SJSA1 (cell line): ENCODE measurements at places on chromosomes 4 and X.

DNA sequence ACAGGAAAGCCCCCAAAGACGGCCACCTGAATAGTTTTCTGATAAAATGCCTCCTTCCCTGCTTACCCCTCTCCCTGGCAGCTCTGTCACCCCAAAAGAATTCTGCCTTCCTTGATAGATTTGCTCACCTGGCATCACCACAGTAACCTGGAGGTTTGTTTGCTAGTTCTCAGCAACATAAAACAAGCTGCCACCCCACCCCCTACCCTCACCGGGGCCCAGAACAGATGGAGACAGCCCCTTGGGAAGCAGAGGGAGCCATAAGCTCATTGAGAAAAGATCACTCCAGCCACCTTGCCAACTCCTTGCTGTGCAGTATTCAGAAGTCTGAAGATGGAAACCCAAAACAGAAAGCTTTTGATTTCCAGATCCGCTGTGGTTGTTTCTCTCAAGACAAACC, 108.6 kb downstream of the DHX15 start:
- H3K4me3 ChIP-seq, result no peak overlapping the region
- H3K4me1 ChIP-seq, result peaks cover 12% of the 10 kb centered on the region
- H3K36me3 ChIP-seq, result no peaks in the 10 kb centered on the region
- H3K27me3 ChIP-seq, result peaks cover 8% of the 10 kb centered on the region; the same call in 1 of the 2 replicates

GRCh38 chr4:92969650-92970379, 666.0 kb downstream of the GRID2 start:
- H3K4me1 ChIP-seq, result peaks cover 22% of the 10 kb centered on the region
- peak; percentile 87 for DNase-seq
- no peaks in the 10 kb centered on the region for H3K27me3 ChIP-seq
- peak overlapping the region; percentile 82 for H3K27ac ChIP-seq

GRCh38 chr4:101621120-101621519, 169.4 kb upstream of the BANK1 start:
- H3K27ac ChIP-seq, result no peak overlapping the region
- no peaks in the 10 kb centered on the region for H3K36me3 ChIP-seq
- no peak overlapping the region for H3K4me3 ChIP-seq
- peaks cover 3% of the 10 kb centered on the region; the same call in 1 of the 2 replicates for H3K4me1 ChIP-seq

GRCh38 chr4:157992948-157993839, 179.6 kb downstream of the GASK1B start:
- peaks cover 8% of the 10 kb centered on the region for H3K4me1 ChIP-seq
- H3K27me3 ChIP-seq, result no peaks in the 10 kb centered on the region; the same call in 1 of the 2 replicates
- no peaks in the 10 kb centered on the region for H3K36me3 ChIP-seq
- no peak for DNase-seq
- no peak overlapping the region for H3K4me3 ChIP-seq

GRCh38 chr4:165288226-165288625, 39.2 kb upstream of the MSMO1 start:
- H3K36me3 ChIP-seq, result no peaks in the 10 kb centered on the region
- DNase-seq, result no peak
- no peak overlapping the region for H3K27ac ChIP-seq
- no peaks in the 10 kb centered on the region for H3K4me1 ChIP-seq

- H3K36me3 ChIP-seq, result no peaks in the 10 kb centered on the region
- H3K4me1 ChIP-seq, result peaks cover 26% of the 10 kb centered on the region
- no peak overlapping the region for H3K27ac ChIP-seq
- no peak overlapping the region for H3K4me3 ChIP-seq
These were observed 201.0 kb downstream of the SPRY1 start for GRCh38 chr4:123597586-123597985.

GRCh38 chr4:121096191-121096590, 23.9 kb upstream of the NDNF start:
- H3K27me3 ChIP-seq, result 0 out of 2 replicates have a peak, but pooled peaks cover 4% of the 10 kb centered on the region
- DNase-seq, result no peak
- no peak overlapping the region for H3K27ac ChIP-seq
- H3K36me3 ChIP-seq, result no peaks in the 10 kb centered on the region

DNA sequence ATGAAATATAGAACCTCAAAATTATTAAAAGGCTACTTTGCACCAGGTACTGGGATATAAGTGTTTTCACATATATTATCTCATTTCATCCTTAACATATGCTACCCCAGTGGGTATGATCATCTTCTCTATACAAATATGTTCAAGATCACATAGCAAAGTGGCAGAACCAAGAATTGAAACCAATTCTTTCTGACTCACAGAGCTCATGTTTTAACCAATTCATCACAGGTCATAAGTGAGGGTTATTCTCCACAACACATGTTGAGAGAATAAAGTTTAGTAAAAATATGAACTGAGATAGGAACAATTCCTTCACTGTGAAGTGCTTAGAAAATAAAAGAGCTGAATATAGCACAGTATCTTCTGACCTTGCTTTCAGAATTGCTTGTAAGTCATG, 442.9 kb upstream of the RASGEF1B start:
- no peaks in the 10 kb centered on the region for H3K36me3 ChIP-seq
- no peak overlapping the region for H3K4me3 ChIP-seq
- no peaks in the 10 kb centered on the region; the same call in 1 of the 2 replicates for H3K27me3 ChIP-seq
- DNase-seq, result no peak
- no peak overlapping the region for H3K27ac ChIP-seq

DNA sequence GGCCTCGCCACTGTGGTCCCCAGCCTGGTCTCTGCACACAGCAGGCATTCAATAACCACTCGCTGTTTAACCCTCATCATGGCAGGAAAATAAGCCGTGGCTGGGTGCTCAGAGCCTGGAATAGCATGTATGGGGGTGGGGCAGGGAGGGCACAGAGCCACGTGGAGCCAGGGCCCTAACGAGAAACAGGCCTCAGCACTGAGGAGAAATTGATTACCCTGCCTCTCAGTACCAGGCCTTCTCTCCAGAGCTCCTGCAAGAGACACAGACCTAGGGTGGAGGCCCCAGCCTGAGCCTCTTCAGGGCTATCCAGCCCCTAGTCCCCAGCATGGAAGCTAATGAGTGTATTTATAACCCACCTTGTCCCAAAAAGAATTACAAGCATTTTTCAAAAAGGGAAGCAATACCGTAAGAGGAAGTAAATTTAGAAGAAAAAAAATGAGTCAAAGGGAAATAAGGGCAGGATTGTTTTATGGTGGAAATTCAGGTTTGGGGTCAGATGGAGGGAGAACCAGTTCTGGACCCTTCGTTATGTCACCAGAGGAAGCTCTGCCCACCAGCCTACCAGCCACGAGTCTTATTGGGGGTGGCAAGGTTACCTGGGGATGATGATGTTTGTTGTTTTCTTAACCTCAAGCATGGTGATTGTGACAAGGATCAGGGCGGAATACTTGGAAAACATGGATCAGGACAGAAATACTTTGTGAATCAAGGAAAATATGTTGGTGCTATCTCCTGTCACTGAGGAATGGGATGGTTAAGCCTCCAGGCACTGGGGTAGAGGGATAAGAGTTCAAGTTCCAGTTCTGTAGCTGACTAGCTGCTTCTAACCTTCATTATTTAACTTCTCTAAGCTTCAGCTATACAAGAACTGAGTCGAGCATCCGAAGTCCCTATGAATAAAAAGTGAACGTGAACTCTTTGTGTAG, 101.9 kb upstream of the RBPJ start:
- no peak overlapping the region for H3K27ac ChIP-seq
- no peaks in the 10 kb centered on the region for H3K27me3 ChIP-seq
- H3K4me3 ChIP-seq, result no peak overlapping the region

- H3K27me3 ChIP-seq, result no peaks in the 10 kb centered on the region
- no peaks in the 10 kb centered on the region for H3K4me1 ChIP-seq
- H3K4me3 ChIP-seq, result no peak overlapping the region
- H3K36me3 ChIP-seq, result no peaks in the 10 kb centered on the region
- no peak for DNase-seq
These were observed 10.2 kb upstream of the TAPT1 start for GRCh38 chr4:16236402-16237023.

DNA sequence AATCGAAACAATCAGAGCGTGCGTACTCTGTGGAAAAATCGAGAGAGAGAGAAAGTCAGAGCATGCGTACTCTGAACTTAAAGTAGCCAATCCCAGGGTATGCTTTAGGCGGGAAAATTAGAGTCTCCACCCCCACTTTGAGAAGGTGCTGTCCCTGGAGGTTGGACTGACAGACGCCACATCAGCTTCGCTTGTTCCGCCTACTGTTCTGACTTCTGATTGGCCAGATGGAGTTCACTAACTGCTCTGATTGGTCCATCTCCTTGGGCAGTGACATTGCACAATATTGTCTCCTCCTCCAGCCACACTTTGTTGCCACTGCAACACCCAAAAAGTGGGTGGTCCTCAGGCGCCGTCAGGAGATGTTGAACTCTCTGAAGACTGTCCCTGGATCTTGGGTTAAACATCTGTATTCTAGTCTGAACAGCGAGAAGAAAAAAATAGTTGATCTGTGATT, at the start of gene SSX5:
SSX5 (minus strand) TSS at position 51 of the 457 bp plus-strand sequence. CDS start 1,437 bp downstream, outside the sequence.
- H3K27ac ChIP-seq, result no peak within 1 kb of the TSS
- no peaks in the 10 kb centered on the region for H3K27me3 ChIP-seq
- no peaks in the 10 kb centered on the region for H3K4me1 ChIP-seq
- DNase-seq, result no peak
- no peak within 1 kb of the TSS for H3K4me3 ChIP-seq
